Cerebellar nuclear complex (tissue), 1 donor: ENCODE measurements at places on chromosomes 5 and 9.

GRCh38 chr9:111925017-111925770, 28.6 kb downstream of the UGCG start:
- DNase-seq, result no peak

DNA sequence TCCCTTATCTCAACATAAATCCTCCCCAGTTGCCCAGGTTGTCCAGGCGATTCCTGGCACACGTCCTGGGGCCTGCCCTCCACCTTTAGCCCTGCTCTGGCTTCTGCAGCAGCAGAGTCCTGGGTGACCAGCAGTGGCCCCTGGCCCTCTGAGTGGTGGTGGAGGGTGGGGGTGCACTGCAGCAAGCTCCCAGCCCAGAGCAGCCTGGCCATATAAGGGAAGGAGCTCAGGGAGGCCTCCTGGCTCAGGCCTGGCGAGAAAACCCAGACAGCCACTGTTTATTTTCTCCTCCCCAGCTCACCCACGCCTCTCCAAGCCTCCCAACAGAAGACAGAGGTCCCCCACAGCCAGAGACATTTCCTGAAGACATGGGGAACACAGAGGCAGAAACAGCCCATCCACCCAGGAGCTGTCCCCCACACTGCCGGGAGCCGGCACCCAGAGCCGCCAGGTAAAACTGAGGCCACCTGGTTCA, 44.7 kb upstream of the IL17B start:
- DNase-seq, result no peak

DNA sequence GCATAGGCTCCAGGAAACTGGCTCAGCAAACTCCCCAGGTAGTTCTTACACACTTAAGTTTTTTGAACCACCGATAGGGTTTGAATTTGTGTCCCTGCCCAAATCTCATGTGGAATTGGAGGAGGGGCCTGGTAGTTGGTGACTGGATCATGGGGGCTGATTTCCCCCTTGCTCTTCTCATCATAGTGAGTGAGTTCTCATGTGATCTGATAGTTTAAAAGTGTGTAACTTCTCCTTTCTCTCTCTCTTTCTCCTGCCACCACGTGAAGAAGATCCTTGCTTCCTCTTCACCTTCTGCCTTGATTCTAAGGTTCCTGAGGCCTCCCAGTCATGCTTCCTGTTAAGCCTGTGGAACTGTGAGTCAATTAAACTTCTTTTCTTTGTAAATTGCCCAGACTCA, 22.4 kb upstream of the HACD4 start:
- DNase-seq, result no peak

GRCh38 chr5:158709279-158709678, 390.4 kb downstream of the EBF1 start:
- no peak for DNase-seq

DNA sequence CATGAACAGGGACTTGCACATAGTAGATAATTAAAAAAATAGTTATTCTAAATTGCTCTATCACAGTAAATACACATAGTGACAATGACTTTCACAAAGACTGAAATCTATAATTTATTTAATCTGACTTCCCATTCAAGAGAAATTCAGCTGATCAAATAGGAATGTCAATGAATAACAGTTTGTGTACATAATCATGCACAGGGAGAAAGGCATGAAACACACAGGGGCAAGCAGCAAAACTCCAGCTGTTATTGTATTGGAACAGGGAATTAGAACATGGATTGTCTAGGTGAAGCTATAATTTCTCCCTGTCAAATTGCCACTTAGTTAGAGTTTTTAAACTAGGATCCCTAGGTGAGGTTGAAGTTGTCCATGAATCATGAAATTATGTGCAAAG, 99.9 kb downstream of the HCN1 start:
- DNase-seq, result no peak

GRCh38 chr5:179315356-179315890, 29.8 kb downstream of the ADAMTS2 start:
- DNase-seq, result no peak

- no peak for DNase-seq
Measured at GRCh38 chr5:172868436-172868923, 34.4 kb downstream of the ERGIC1 start.

GRCh38 chr9:32776201-32776600, 7.1 kb upstream of the TMEM215 start:
- DNase-seq, result no peak
